ENCODE measurements at places on chromosomes 12 and 14. TPM values are rescaled to one million over a fixed set of nuclear protein-coding genes. Genes with fewer than 3 reads are reported as not detected.

PTPRB gene
- total RNA-seq, result 0.93 TPM

PAH gene
- not detected for total RNA-seq

TAS2R30 gene
- not detected for total RNA-seq

FMNL3 gene
- total RNA-seq, result 2.1 TPM

MYH6 gene
- total RNA-seq, result not detected

ING4 gene
- total RNA-seq, result 17.6 TPM

B3GNT4 gene
- 0.80 TPM for total RNA-seq

ZDHHC22 gene
- 0.11 TPM for total RNA-seq

CALM1 gene
- total RNA-seq, result 326 TPM

DLGAP5 gene
- total RNA-seq, result 42.0 TPM

TMCC3 gene
- 1.1 TPM for total RNA-seq

FAM90A1 gene
- total RNA-seq, result not detected

FRMD6 gene
- total RNA-seq, result 39.9 TPM

TESPA1 gene
- not detected for total RNA-seq

TRHDE gene
- 0.09 TPM for total RNA-seq

FAM186B gene
- 0.16 TPM for total RNA-seq

LALBA gene
- not detected for total RNA-seq

RAB21 gene
- total RNA-seq, result 28.9 TPM

ANKRD33 gene
- total RNA-seq, result 0.24 TPM

LAG3 gene
- total RNA-seq, result 1.1 TPM

NCKAP5L gene
- 6.5 TPM for total RNA-seq

SIX4 gene
- total RNA-seq, result 3.3 TPM

CLECL1 gene
- total RNA-seq, result not detected

REP15 gene
- total RNA-seq, result 0.12 TPM

FAM181A gene
- total RNA-seq, result not detected

OR9K2 gene
- total RNA-seq, result not detected

Data from A549 treated with RU486 at 1 μM for 4 hours (cell line).